Activated CD4-positive, alpha-beta memory T cell treated with anti-CD3 and anti-CD28 coated beads for 36 hours (primary cell): ENCODE measurements at places on chromosomes 4 and X. TPM values are rescaled to one million over a fixed set of nuclear protein-coding genes. Genes with fewer than 3 reads are reported as not detected.

GRCh38 chrX:153318811-153319210, 2.8 kb downstream of the PNMA6F start:
- no peaks in the 10 kb centered on the region for H3K36me3 ChIP-seq
- no peak overlapping the region for H3K4me3 ChIP-seq
- no peaks in the 10 kb centered on the region for H3K27me3 ChIP-seq
- peaks cover 2% of the 10 kb centered on the region for H3K4me1 ChIP-seq
- no peak overlapping the region for H3K27ac ChIP-seq

GRCh38 chr4:37232315-37232714, 12.2 kb upstream of the NWD2 start:
- H3K27me3 ChIP-seq: peaks cover 8% of the 10 kb centered on the region
- H3K27ac ChIP-seq: no peak overlapping the region
- H3K36me3 ChIP-seq: no peaks in the 10 kb centered on the region
- no peaks in the 10 kb centered on the region for H3K4me1 ChIP-seq
- H3K4me3 ChIP-seq: no peak overlapping the region

- peak overlapping the region; percentile 52 for H3K27ac ChIP-seq
- peaks cover 2% of the 10 kb centered on the region for H3K4me1 ChIP-seq
- H3K36me3 ChIP-seq: no peaks in the 10 kb centered on the region
- peaks cover 17% of the 10 kb centered on the region for H3K27me3 ChIP-seq
Measured at GRCh38 chr4:3767570-3768288, 1.5 kb downstream of the ADRA2C start.

The SSX3 gene
- not detected for total RNA-seq

- H3K4me1 ChIP-seq: no peaks in the 10 kb centered on the region
- H3K36me3 ChIP-seq: no peaks in the 10 kb centered on the region
- DNase-seq: no peak
- H3K4me3 ChIP-seq: no peak overlapping the region
Measured at GRCh38 chrX:26387906-26388305, 171.9 kb downstream of the MAGEB5 start.

DNA sequence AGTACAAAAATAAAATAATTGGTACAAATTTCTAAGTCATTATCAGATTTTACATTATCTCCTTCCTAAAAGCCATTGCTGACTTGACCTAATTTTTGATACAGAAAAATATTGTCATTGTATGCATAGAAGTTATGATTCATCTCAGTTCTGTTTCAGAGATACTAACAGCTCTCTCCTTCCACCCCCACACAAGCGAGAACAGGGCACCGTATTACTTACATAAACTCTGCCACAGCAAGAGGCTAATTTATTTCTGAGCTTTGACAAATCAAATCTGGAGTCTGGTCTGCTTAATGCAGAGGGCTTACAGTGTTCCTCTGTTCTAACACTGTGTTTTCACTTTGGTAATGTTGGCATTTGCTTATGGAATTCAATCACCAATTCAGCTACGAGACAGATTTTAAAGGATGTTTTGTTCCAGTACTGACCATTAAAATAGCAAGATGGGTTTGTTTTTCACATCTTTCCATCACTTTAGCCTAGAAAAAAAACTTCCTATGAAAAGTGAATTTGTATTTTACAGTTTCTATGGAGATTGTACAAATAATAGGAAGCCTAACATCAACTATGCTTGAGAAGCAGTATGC, 181.8 kb downstream of the USP46 start:
- no peak overlapping the region for H3K27ac ChIP-seq
- no peaks in the 10 kb centered on the region for H3K4me1 ChIP-seq
- no peak for DNase-seq
- H3K27me3 ChIP-seq: peaks cover 6% of the 10 kb centered on the region
- H3K4me3 ChIP-seq: no peak overlapping the region
- H3K36me3 ChIP-seq: no peaks in the 10 kb centered on the region

DNA sequence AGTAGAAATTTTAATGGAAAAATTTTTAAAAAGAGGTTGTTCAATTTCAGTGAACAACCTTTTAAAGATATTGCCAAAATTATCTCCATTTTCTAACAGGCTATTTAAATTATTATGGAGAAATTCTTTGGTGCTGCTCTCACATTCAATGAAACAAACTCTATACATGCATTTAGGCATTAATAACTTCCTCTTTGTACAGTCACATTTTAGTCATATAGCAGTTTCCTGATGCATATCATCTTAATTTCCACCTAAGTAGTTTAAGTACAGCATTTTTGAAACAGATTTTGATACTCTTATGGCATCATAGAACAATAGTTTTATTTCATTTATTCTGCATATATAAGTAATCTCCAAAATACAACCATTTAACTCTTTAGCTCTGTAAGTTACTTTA, 500.1 kb downstream of the STPG2 start:
- H3K27ac ChIP-seq: no peak overlapping the region
- no peaks in the 10 kb centered on the region for H3K27me3 ChIP-seq
- no peak overlapping the region for H3K4me3 ChIP-seq
- DNase-seq: no peak

The XAGE2 gene
- not detected for total RNA-seq

GRCh38 chr4:176259330-176260090, 9.5 kb downstream of the ASB5 start:
- no peak overlapping the region for H3K27ac ChIP-seq
- no peak overlapping the region for H3K4me3 ChIP-seq
- H3K36me3 ChIP-seq: no peaks in the 10 kb centered on the region
- DNase-seq: no peak
- H3K27me3 ChIP-seq: no peaks in the 10 kb centered on the region

GRCh38 chr4:110550260-110550659, 72.6 kb downstream of the PITX2 start:
- peaks cover 15% of the 10 kb centered on the region for H3K27me3 ChIP-seq
- no peaks in the 10 kb centered on the region for H3K36me3 ChIP-seq
- H3K27ac ChIP-seq: no peak overlapping the region
- DNase-seq: no peak
